Upper lobe of right lung (tissue), 1 donor: ENCODE measurements at places on chromosomes 4 and X.
A peak's percentile ranks its signal among the peaks of the same experiment; 100 is the strongest.

- H3K4me1 ChIP-seq: no peaks in the 10 kb centered on the region
- no peak for DNase-seq
- H3K27ac ChIP-seq: no peak overlapping the region
- H3K27me3 ChIP-seq: no peaks in the 10 kb centered on the region
- H3K4me3 ChIP-seq: no peak overlapping the region
Measured at GRCh38 chrX:31350808-31351074, 278.9 kb upstream of the FTHL17 start.

DNA sequence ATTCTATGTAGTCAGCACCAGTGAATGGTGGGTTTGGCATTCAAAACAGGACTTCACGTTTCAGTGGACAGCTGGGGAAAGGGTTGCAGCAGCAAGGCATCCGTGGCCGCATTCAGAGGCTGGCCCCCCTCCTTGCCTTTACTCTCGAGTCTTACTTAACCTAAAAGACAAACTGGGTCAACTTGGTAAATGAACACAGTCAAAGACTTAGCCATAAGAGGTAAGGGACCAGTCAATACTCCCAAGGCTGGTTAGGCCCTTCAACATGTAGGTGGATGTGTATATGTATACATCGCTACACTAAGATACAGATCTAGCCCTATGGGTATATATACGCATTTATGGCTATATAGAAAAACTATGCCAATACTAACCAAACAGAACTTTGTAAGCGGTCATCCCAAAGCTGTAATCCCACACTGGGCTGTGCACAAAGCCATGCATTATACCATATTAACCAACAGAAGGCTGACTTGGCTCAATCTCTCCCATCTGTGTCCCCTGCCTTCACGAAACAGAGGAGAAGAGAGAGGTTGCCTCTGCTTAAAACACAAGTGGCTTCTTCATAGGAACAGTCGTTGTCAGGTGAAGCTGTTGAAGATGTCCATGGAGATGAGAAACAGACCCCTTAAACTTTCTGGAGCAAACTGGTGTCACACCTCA lies 61.9 kb downstream of the TSC22D3 start:
- H3K4me1 ChIP-seq: peaks cover 28% of the 10 kb centered on the region
- H3K27ac ChIP-seq: peak overlapping the region; percentile 98
- DNase-seq: no peak
- H3K36me3 ChIP-seq: peaks cover 26% of the 10 kb centered on the region
- peak overlapping the region; percentile 72 for H3K4me3 ChIP-seq

GRCh38 chr4:157043131-157043530 lies 32.8 kb upstream of the GLRB start:
- H3K36me3 ChIP-seq: no peaks in the 10 kb centered on the region
- H3K4me1 ChIP-seq: no peaks in the 10 kb centered on the region
- H3K27ac ChIP-seq: no peak overlapping the region
- H3K4me3 ChIP-seq: no peak overlapping the region

GRCh38 chrX:397575-397974 lies 10.9 kb upstream of the PPP2R3B start:
- no peak for DNase-seq
- no peak overlapping the region for H3K4me3 ChIP-seq
- H3K36me3 ChIP-seq: no peaks in the 10 kb centered on the region
- no peaks in the 10 kb centered on the region for H3K4me1 ChIP-seq
- H3K27me3 ChIP-seq: no peaks in the 10 kb centered on the region
- no peak overlapping the region for H3K27ac ChIP-seq

GRCh38 chrX:53281321-53281822 lies at the start of gene IQSEC2:
Gene IQSEC2, minus strand, starts transcription at chrX:53281584.
- H3K27ac ChIP-seq: peak within 1 kb of the TSS; percentile 78
- peaks cover 14% of the 10 kb centered on the region for H3K4me1 ChIP-seq
- no peaks in the 10 kb centered on the region for H3K36me3 ChIP-seq
- peak within 1 kb of the TSS; percentile 55 for H3K4me3 ChIP-seq

- no peaks in the 10 kb centered on the region for H3K27me3 ChIP-seq
- no peak for DNase-seq
- peaks cover 18% of the 10 kb centered on the region for H3K4me1 ChIP-seq
- no peak overlapping the region for H3K4me3 ChIP-seq
- H3K27ac ChIP-seq: peak overlapping the region; percentile 44
- H3K36me3 ChIP-seq: no peaks in the 10 kb centered on the region
Measured at GRCh38 chr4:118967393-118967792, 78.7 kb downstream of the SYNPO2 start.
